NCI-H1436 treated with DMSO at 0.1 percent for 48 hours (cell line): ENCODE measurements at places on chromosomes 4 and X.
A peak's percentile ranks its signal among the peaks of the same experiment; 100 is the strongest.

DNA sequence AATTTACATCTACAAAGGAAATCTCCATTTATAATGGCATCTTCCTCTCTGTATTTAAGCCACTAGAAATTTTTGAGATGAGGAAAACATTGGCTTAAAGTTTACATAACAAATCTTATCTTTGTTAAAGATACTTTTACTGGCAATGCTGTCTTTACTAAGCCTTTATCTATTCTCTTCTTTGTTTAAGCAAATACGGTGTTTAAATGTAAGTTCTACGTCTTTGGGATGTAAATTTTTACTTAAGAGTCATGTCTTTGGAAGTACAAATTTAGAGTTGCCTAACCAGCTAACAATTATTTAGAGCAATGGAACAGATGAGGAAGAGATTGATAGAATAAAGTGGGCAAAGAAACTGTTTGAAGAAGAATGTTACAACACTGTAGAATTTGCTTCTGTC is 1024.0 kb upstream of the PCDH10 start:
- DNase-seq = no peak

DNA sequence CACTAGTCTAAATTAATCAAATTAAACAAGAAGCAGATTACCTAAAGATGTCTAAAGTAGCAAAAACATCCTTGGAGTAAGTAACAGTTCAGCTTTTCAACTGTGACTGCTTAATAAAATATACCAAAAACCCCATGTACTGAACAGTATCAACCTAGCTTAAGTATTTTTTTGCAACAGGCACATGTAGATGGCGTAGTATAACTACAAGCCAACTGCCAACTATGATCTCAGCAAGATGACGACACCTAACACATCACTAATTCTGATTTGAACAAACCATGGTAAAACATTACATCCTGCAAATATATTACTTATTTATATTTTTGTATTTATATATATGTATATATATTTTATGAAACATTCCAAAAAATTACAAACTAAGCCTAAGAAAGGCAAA is 24.5 kb downstream of the DHX15 start:
- DNase-seq = no peak

DNA sequence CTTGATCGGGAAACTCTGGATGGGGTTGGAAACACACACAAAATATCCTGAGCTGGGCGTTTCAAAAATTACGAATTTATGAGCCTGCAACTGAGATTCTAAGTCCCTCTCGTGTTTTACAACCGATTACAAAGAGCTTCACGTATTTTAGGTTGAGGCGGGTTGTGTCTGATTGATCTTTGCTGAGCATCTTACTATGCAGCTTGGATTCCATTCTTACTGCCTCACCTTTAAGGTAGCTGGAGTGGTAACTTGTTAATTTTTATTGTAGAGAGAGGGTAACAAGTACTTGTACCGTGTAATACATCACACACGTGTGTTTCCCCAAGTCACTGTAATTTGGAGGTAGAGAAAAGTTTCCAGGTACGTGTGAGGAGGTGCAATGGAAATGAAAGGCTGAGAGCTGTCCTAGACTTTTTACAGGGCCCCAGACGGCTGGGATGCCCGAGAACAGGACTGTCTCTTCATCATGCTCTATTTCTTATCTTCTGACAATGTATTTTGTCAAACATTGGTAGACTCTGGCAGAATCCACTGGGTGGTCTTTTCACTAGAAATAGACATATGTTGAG is 97.8 kb upstream of the TENM3 start:
- no peak for DNase-seq

DNA sequence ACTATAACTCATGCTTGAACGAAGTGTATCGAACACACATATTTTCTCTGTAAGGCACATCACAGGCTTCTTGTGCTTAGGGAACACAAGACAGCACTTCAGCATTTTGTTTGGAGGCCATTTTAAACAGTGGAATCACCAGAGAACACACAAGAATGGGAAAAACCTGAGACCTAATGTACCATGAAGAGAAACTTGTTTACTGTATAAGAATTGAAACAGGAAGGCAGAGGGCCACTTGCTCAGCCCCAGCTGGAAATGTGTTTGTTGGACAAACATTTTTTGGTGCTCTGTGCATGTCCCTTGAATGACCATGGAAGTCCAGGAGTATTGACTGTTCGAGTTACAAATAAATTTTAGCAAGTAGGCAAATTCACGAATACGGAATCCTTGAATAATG is 47.5 kb downstream of the RAPGEF2 start:
- no peak for DNase-seq

DNA sequence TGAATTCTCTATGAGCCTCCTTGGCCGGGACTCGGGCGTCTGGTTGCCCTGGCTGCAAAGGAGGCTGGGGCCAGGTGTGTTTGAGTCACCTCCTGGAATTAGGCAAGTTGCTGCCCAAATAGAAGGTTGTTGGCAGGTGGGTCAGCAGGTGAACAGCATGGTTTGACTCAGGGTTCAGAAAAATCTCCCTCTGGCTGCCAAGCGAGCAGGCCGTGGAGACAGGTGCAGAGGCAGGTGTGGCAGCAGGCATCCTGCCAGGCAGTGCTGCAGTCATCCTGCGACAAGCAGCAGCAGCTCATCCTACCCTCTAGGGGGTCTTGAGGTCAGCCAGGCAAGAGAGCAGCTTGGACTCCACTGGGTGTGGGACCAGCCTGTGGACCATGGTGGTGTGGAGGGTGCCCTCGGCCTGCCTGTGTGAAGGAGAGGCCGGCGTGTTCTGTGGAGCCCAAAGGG is 8.2 kb downstream of the MSANTD1 start:
- no peak for DNase-seq

DNA sequence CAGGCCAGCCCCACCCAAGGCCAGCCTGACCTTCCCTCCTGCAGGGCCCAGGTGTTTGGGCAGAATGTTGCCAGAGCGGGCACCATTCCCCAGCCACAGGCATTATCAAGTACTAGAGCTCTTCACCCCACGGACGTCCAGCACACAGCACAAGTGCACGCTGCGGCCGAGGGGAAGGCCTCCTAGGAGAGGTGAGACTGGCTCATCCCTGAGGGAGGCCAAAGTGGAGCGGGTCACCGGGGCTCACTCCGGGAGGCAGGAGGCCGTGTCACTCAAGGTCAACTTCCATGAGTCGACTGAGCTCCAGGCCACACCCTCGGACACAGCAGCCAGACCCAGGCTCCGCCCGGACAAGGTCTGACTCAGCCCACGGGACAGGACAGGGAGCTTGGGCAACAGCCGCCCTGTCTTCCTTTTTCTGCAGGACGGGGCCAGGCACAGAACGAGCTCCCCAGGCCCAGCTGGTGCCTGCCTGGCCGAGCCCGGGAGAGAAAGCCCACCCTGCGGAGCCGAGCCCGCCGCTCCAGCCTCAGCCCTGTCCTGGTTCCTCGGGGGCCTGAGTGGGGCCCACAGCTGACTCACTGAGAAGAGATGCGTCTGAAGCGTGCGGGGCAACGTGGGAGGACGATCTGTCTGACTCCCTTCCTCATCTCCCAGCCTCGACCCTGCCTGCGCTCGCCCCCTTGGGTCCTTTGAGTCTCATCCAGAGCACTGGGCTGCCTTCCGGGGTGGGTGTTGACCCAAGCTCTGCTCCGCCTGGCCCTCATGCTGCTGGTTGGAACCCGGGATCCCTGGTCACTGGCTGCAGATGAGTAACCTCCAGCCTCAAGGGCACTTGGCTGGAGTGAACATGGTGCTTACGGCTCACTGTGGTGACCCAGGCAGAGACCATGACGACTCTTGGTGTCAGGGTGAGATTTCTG is 1.6 kb downstream of the SLC49A3 start:
- DNase-seq = no peak

- DNase-seq = no peak
These were observed 19.4 kb upstream of the AGA start for GRCh38 chr4:177461606-177462005.

DNA sequence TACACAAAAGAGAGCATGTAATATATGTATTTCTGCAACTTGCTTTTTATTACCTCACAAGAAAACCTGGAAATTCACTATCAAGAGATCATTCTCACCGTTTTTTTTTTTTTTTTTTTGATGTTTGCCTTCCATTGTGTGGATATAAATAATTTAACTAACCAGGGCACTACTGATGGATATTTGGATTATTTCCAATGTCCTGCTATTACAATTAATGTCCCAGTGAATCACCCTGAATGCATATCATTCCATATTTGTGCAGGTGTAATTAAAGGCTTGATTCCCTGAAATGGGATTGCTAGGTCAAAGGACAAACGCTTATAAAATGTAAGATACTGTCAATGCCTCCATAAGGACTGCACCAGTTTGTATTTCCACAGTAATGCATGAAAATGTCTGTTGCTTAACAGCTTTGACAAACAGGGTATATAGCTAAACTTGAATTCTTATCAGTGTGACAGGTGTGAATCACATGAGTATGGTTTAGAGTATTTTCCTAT is 87.8 kb downstream of the NCAPG start:
- no peak for DNase-seq

GRCh38 chr4:125985856-125986255 is 671.1 kb downstream of the FAT4 start:
- no peak for DNase-seq

DNA sequence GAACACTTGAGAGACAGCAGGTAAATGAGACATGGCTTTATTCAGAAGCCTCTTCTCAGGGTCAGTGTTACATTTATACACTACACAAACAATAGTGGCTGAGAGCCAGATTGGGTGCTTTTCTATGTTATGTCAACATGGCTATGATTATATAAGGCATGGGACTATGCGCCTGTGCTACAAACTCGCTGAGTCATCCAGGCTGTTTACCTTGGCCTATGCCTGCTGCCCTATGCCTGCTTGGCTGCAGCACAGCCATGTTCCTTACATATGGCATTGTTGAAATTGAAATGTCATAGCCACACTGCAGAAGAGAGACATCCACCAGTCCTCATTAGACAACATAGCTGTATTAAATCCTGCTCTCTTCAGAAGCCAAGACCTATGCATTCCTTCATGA is 236.3 kb upstream of the NWD2 start:
- DNase-seq = no peak

DNA sequence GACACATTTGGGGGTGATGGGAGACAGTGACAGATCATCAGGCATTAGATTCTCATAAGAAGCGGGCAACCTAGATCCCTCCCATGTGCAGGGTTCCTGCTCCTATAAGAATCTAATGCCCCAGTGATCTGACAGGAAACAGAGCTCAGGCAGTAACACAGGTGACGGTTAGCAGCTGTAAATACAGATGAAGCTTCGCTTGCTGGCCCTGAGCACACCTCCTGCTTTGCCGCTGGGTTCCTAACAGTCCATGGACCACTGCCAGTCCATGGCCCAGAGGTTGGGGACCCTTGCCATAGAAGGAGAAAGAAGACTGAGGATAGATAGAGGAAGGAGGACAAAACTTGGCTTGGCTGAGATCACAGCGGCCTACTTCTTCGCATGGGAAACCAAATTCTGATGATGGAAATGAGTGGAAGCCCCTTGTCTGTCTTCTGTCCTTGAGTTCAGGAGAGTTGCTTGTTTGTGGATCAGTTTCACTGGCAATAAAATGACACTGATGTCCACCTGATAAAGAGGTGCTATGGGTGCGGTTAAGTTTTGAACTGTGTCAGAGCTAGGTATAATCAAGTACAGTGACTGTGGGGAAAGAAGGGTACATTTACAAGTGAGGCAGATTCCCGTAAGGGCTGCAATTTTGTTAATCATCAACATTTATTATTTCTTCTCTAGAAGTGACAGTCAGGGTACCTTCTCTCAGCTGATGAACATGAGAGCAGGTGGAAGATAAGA is 1.7 kb upstream of the TIFA start:
- DNase-seq = no peak

- no peak for DNase-seq
These were observed 43.0 kb upstream of the GABRA2 start for GRCh38 chr4:46432923-46433322.

GRCh38 chr4:41294445-41295062 is 37.8 kb downstream of the UCHL1 start:
- DNase-seq = no peak

GRCh38 chrX:41923211-41923977 is at the start of gene CASK:
Gene CASK (minus strand): TSS chrX:41923554. CDS start chrX:41922988, 566 bp downstream.
- peak; percentile 10 for DNase-seq

GRCh38 chrX:19776753-19777152 is 110.6 kb downstream of the SH3KBP1 start:
- DNase-seq = no peak
